Neural crest cell (in vitro differentiated cells): ENCODE measurements at places on chromosomes 7 and 10. TPM values are rescaled to one million over a fixed set of nuclear protein-coding genes. Genes with fewer than 3 reads are reported as not detected.

Gene PTPRN2
- total RNA-seq = 30.9 and 32.2 TPM in 2 replicates

Gene POLR2J2
- total RNA-seq = 1.3 and 5.8 TPM in 2 replicates

Gene C7orf57
- total RNA-seq = not detected in 2 replicates

Gene AQP1
- 0.48 and 1.4 TPM in 2 replicates for total RNA-seq

Gene AP3M1
- total RNA-seq = 69.5 and 73.1 TPM in 2 replicates

Gene RBM17
- total RNA-seq = 142 and 156 TPM in 2 replicates

Gene TBXAS1
- total RNA-seq = 4.1 and 5.7 TPM in 2 replicates

Gene AKR1B15
- not detected in 2 replicates for total RNA-seq

Gene SLC16A9
- 21.0 and 23.1 TPM in 2 replicates for total RNA-seq

Gene ZNRF2
- total RNA-seq = 5.3 and 5.4 TPM in 2 replicates

Gene NXPH1
- 1.0 and 1.1 TPM in 2 replicates for total RNA-seq

Gene CALCR
- 0.07 TPM in 1 of 2 replicates, not detected in the other for total RNA-seq

Gene MUC12
- total RNA-seq = 4.9 and 7.8 TPM in 2 replicates

Gene NEUROG3
- 0.43 and 0.91 TPM in 2 replicates for total RNA-seq

Gene TUBB8
- 0.45 and 0.68 TPM in 2 replicates for total RNA-seq

Gene OPN1SW
- not detected in 2 replicates for total RNA-seq

Gene AKR1C8
- not detected in 2 replicates for total RNA-seq

Gene CTAGE15
- total RNA-seq = not detected in 2 replicates

Gene AGR2
- not detected in 2 replicates for total RNA-seq

Gene CCDC3
- total RNA-seq = 6.1 and 6.4 TPM in 2 replicates

Gene AMPH
- 32.4 and 33.7 TPM in 2 replicates for total RNA-seq

Gene VPS37D
- 10.0 and 10.1 TPM in 2 replicates for total RNA-seq

Gene PMPCB
- total RNA-seq = 64.4 and 69.5 TPM in 2 replicates

Gene PLA2G12B
- not detected in 2 replicates for total RNA-seq

Gene NEBL
- 8.4 TPM in 2 replicates for total RNA-seq

Gene CRPPA
- total RNA-seq = 4.0 and 4.8 TPM in 2 replicates

Gene EMX2
- 1.0 and 1.1 TPM in 2 replicates for total RNA-seq

Gene ZDHHC4
- total RNA-seq = 74.3 and 78.6 TPM in 2 replicates

Gene CCL26
- not detected in 2 replicates for total RNA-seq

Gene C10orf95
- total RNA-seq = 0.21 and 0.27 TPM in 2 replicates

Gene DIP2C
- 21.7 and 22.7 TPM in 2 replicates for total RNA-seq

Gene SLC18A3
- 16.7 and 17.9 TPM in 2 replicates for total RNA-seq

Gene TLX1
- total RNA-seq = 0.16 and 0.33 TPM in 2 replicates

Gene PIP
- total RNA-seq = not detected in 2 replicates

Gene ATP6V1F
- 144 and 149 TPM in 2 replicates for total RNA-seq

Gene DENND10
- 48.1 and 49.3 TPM in 2 replicates for total RNA-seq
